ENCODE measurements at places on chromosomes 3 and 15.
A peak's percentile ranks its signal among the peaks of the same experiment; 100 is the strongest.

DNA sequence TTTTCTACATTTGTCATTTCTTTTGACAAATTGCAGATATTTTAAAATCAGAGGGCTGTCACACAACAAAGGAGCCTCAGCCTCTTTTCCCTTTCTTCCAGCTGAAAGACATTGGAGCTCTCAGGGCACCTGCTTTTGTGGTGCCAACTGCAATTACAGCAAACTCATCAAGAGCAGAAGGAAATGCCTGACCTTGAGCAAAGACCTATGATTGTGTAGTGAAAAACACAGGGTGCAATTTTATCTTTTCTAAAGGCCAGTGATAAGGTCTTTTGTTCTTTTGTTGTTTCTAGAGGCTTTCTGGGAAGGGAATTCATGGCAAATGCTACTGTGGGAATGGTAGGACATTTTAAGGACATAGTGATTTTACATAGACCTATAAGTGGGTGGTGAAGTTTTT lies 214.3 kb downstream of the OXSM start:
- no peak for DNase-seq

GRCh38 chr3:6396631-6397030 lies 464.3 kb upstream of the GRM7 start:
- DNase-seq, result no peak

- no peak for DNase-seq
These were observed 339.8 kb upstream of the WNT5A start for GRCh38 chr3:55826731-55827496.

DNA sequence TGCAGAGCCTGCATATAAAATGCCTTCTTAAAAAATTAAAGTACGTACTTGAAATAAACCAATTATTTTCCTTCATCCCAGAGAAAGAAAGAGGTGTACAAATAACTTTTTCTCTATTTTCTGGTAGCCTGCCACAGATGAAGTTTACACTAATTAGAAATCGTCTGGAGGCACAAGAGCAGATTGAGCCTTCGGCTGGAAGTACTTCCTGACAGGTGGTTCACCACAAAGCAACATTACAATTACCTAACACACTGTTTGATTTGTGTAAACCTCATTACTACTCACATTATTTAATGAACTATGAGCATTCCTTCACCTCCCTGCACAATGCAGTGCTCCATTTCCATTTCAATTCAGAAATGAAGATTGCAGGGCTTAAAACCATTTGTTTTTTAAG lies 856.1 kb downstream of the SI start:
- peak; percentile 39 for DNase-seq

GRCh38 chr15:42184736-42185135 lies 23.4 kb downstream of the VPS39 start:
- no peak for DNase-seq

DNA sequence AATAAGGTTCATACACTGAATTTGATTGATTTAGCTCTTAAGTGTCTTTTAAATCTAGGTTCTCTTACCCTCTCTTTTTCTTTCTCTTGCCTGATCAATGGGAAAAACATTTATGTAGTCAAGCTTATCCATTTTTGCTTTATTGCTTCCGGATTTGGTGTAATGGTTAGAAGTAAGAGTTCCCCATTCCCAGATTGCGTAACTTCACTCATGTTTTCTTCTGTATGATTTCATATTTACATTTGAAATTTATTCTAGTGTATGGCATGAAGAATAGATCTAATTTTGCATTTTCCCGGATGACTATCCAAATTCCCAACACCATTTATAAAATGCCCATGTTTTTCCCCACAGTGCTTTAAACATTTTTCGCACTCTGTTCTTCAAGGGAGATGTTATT lies 27.9 kb upstream of the SV2B start:
- DNase-seq, result no peak

DNA sequence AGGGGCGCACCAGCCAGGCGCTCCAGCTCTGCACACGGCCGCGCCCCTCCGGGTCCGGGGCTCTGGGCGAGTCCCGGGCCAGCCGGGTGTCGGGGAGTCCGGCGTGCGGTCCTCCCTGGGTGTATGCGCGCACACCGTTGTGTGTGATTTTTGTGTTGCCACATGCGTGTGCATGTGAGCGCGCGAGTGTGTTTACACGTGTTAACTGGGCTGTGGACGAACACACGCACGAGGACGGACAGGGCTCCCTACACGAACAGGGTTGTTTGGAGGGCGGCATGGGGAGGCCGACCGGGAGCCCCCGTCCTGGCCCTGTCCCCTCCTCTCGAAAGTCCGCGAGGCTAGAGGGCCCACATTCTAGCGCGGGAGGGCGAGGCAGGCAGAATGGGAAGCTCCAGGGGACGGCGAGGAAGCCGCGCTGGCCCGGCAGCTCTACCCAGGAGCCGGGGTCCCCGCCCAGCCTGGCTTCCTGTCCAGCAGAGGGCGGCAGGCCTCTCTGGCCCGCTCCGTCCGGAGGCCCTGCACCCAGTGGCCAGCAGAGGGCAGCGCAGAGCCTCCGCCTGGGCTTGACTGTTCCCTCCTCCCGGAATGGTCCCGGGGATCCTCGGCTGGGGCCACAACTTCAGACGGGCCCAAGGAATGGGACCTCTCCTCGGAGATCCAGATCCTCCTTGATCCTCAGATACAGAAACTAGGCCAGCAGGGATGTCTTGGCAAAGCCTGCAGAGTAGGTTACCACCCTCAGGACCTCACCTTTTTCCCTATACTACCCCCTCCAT lies 611 bp upstream of the LINGO1 start:
- DNase-seq, result peak; percentile 26

DNA sequence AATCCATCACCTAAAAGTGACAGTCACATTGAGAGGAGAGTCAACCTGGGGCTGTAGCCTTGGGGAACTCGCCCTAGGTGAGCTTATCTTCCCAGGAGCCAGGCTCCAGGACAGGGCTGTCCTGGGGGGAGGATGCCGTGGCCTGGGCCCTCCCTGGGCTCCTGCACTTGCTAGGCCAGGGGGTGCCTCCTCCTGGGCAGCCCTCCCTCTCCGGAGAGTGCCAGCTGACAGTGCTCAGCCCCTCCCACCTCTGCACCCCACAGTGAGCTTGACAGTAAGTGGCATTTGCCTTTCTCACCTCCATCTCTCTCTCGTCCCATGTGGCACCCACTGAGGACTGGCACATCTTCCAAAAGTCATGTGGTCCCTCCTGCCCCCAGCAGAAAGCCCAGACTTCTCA lies 19.1 kb downstream of the UROC1 start:
- no peak for DNase-seq

DNA sequence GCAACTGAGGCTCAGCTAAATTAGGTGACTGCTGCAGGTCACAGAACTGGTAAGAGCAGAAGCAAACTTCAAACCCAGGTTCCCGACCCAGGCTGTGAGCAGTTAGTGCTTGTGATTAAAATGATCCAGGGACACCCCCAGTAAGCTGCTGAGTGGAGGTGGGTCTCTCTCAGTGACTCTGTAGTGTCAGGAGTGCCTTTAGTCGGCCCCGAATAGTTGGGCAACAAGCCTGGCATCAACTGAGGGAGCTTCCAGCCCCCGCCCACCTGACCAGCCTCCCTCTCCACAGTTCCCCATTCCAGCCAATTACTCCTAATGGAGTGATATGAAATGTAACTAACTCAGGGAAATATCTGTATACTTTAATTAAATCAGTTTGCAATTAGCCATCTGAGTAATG lies 168.0 kb upstream of the SMAD3 start:
- no peak for DNase-seq

All from NCI-H2029 (cell line).